ENCODE measurements at places on chromosomes 3 and 15.

DNA sequence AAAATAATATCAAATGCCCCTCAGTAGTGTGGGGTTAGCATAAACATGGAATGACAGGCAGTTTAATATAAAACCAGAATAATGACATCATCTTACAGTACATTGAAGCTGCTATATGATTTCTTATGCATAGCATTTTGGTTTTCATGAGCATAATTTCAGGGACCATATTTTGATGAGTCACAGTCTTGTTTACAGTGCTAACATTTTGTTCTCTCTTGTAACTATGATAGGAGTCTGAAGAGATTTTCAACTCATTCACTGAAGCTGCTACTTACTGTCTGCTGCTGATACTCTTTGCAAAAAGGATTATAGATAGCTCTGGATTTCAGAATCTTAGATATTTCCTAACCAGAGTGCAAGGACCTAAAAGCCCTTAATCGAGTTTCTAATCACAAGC, 92.6 kb upstream of the CCDC54 start:
- no peak for DNase-seq

GRCh38 chr3:187484547-187485295, 116.5 kb downstream of the RTP4 start:
- DNase-seq: no peak

DNA sequence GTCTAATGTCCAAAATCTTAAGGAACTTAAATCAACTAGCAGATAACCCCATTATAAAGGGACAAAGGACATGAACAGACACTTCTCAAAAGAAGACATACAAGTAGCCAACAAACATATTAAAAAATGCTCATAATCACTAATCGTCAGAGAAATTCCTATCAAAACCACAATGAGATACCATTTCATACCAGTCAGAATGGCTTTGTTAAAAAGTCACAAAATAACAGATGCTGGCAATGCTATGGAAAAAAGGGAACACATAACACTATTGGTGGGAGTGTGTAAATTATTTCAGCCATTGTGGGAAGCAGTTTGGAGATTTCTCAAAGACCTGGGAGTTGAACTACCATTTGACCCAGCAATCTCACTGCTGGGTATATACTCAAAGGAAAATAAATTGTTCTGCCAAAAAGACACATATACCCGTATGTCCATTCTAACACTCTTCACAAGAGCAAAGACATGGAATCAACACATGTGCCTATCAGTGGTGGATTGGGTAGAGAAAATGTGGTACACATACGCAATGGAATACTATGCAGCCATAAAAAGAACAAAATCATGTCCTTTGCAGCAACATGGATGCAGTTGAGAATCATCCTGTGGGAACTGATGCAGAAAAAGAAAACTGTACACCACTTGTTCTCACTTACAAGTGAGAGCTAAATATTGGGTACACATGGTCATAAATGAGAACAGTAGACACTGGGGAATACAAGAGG, 78.5 kb downstream of the TCF12 start:
- no peak for DNase-seq

DNA sequence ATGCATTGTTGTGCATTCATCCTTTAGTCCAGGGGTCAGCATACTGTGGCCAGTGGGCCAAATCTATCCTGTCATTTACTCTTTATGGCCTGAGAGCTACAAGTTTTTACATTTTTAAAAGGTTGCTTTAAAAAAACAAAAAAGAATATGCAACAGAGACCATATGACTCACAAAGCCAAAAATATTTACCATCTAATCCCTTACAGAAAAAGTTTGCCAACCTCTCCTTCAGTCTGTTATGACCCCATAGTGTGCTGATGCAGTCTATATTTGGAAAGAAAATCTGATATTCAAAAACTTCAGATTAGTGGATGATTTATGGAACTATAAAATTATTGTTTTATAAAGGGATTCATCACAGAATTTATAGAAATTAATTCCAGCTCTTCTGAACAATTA, 237.5 kb upstream of the IL12A start:
- no peak for DNase-seq

DNA sequence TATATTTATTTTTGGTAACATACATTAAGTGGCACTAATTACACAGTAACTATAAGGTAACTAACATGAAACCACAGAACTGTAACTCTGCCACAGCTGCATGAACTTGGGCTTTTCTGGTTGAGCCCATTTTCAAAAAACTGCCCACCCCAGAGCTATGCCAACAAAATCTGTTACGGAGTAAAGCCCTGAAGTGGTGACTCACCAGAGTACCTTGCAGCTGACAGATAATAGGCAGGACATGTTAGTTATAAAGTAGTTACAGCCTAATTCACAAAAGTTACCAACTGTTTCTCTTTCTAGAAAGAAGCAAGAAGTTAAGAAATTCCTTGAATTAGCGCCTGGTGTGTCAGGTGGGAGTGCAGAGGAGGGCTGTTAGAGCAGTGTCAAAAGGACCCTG, 1.5 kb upstream of the GPX1 start:
- DNase-seq: no peak

DNA sequence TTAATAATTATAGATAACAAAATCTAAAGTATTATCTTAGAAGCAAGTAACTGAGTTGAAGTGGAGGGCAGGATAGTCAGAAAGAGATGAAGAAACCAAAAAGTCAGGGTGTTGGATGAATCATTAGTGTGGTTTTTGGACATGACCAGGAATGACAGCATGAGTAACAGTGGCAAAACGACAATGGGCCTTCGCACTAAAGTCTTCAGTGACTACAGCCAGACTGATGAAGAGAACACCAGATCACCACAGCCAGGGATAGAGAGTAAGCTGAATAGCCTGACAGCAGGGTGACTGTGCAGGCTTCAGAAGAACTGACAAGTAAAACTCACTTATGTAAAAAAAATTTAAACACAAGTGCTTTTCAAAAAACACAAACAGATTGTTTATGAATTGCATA, 96.0 kb upstream of the MELTF start:
- peak; percentile 11 for DNase-seq

- no peak for DNase-seq
Observed at GRCh38 chr15:76204916-76205460, 106.3 kb downstream of the ETFA start.

DNA sequence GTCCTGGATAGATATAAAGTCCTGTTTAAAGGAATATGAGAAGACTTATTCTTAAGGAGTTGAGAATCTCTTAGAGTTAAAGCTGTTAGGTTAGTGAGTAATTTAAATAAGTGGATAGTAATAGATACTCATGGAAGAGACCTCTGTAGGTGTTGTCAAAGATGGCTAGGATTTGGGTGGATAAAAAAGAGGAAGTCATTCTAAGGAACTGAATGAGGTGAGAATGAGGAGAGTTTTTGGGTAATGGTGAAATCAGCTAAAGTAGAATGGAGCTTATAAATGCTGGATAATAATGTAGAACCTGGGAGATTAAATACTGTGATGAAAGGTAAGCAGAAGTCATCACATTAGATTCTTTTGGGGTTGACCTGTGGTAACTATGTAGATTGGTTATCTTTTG, 8.1 kb downstream of the ARIH1 start:
- DNase-seq: no peak

DNA sequence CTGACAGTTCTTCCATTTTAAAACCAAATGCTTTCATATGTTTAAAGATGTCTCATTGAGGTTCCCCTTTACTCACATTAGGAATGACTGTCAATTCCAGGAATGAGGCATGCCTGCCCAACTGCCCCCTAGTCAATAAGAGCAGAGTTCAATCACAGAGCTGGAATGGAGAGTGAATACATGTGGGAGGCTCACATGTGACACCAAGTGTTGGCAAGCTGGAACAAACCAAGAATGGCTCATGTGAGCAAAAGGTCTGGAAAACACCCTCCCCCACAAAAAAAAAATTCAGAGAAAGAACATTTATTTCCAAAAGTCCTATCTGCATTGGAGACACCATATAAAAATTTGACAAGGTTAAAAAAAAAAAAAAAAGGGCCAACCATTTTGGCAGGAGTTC, 3.7 kb downstream of the PBRM1 start:
- peak; percentile 81 for DNase-seq

GRCh38 chr15:58229297-58229768, 91.2 kb downstream of the AQP9 start:
- DNase-seq: no peak

GRCh38 chr3:64170270-64170669, 55.0 kb downstream of the PRICKLE2 start:
- no peak for DNase-seq

- no peak for DNase-seq
Observed at GRCh38 chr15:72492733-72493132, 18.6 kb downstream of the ARIH1 start.

GRCh38 chr3:113166719-113167492, 44.5 kb upstream of the BOC start:
- DNase-seq: no peak

- DNase-seq: no peak
Observed at GRCh38 chr15:31393444-31394091, 66.9 kb downstream of the KLF13 start.

GRCh38 chr3:19598870-19599269, 335.1 kb downstream of the EFHB start:
- DNase-seq: no peak

GRCh38 chr15:81475471-81475870, 101.5 kb upstream of the TMC3 start:
- no peak for DNase-seq

DNA sequence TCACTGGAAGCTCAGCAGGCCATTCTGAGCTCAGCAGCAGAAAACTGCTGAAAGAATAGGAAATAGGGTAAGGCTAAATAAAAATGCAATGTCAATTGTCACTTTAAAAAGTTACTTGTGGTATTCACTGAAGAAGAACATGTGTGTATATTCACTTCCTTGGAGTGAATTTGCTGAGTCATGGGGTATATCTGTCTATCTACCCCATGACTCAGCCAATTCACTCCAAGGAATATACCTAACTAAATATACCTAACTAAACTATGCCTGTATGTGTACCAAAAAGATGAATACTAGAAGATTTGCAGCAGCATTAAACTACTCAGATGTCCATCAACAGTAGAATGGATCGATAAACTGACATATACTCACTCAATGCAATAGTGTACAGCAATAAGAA, 69.5 kb upstream of the KCNAB1 start:
- DNase-seq: no peak

- DNase-seq: peak; percentile 54
Observed at GRCh38 chr15:83919319-83919830, 265.5 kb downstream of the ADAMTSL3 start.

GRCh38 chr3:57091521-57092273, 31.2 kb downstream of the SPATA12 start:
- DNase-seq: no peak

DNA sequence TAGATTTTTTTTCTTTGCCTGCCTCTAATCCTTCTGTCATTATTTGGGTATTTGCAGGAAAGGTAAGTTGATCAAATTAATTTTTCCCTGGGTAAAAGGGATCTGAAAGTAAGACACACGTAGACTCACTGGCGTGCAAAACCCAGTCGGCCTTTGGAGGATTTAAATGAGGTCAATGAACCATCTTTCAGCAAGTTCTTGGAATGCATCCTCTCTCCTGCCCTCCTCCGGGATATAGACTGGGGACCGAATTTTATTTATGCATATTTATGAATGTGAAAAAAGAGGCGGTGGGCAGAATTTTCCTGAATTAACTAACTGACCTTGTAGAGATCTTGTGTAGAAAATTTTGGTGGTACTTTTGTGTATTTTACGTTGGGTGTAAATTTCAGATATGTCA, 2.2 kb downstream of the CADM2 start:
- no peak for DNase-seq

GRCh38 chr3:157166561-157166960, 6.6 kb upstream of the CCNL1 start:
- DNase-seq: no peak

DNA sequence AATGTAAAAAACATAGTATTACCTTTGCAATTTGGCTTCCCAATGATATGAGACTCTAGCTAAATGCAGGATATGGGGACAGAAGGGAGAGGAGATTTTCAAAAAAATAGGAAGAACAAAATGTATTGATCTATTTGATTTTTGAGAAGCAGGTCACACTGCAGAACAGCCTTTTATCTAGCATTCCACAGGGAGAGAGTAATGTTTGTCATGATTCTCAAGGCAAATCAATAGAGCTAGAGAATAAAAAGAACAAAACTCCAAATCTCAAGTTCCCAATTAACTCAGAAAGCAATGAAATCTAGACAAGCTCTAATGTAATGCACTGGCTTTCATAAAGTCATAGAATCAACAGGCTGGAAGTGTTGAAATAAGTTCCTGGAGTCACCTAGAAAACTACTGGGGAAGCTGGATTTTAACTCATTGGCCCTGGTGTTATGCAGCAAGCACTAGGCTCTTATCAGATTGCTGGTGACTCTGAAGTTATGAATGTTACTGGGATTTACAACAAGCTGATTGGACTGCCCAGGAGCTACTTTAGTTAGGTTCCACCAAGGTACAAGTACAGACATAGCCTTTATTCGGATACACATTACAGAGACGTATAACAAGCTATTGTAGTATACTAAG, 442.8 kb downstream of the FGF12 start:
- DNase-seq: no peak

GRCh38 chr3:41002104-41002503, 197.2 kb upstream of the CTNNB1 start:
- no peak for DNase-seq
